Glomerular endothelial cell (primary cell): ENCODE measurements at places on chromosomes 12 and 14. TPM values are rescaled to one million over a fixed set of nuclear protein-coding genes. Genes with fewer than 3 reads are reported as not detected.
A peak's percentile ranks its signal among the peaks of the same experiment; 100 is the strongest.

ABCD2 gene
- not detected in 2 replicates for total RNA-seq

CNTN1 gene
- under 0.01 and 2.3 TPM in 2 replicates for total RNA-seq

- no peak for DNase-seq
Measured at GRCh38 chr12:1502379-1502720, 92.0 kb downstream of the FBXL14 start.

DNA sequence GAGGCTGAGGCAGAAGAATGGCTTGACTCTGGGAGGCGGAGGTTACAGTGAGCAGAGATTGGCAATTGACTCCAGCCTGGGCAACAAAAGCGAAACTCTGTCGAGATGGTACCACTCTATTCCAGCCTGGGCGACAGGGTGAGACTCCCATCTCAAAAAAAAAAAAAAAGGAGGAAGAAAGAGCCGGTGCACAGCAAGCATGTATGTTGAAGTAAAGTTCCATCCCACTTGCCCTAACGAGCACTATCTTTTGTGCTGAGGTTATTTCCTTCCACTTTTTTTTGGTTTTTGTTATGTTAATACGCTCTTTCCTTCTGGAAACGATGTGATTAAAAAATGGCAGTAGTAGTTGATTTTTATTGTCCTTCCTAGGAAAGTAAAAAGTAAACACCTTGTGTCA lies 19.5 kb upstream of the GOLGA5 start:
- DNase-seq: no peak

DNA sequence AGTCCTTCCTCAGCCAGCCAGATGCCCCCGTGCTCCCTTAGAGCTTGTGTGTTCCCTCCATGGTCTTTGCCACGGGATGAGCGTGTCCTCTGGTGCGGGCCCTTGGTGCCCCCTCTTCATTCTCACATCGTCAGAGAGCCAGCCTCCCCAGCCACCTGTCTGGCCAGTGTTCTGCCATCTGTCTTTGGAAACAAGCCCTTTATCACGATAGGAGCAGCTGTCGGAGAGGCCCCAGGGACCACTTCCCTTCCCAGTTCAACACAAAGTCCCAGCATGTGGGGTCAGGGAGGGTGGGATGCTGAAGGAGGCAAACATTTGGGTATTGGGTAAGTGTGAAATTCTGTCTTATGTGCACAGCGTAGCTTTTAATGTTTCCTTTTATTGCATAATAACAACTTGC lies 44.5 kb downstream of the DYNC1H1 start:
- no peak for DNase-seq

- peak; percentile 48 for DNase-seq
Measured at GRCh38 chr14:74649673-74650072, 37.6 kb upstream of the LTBP2 start.

DNA sequence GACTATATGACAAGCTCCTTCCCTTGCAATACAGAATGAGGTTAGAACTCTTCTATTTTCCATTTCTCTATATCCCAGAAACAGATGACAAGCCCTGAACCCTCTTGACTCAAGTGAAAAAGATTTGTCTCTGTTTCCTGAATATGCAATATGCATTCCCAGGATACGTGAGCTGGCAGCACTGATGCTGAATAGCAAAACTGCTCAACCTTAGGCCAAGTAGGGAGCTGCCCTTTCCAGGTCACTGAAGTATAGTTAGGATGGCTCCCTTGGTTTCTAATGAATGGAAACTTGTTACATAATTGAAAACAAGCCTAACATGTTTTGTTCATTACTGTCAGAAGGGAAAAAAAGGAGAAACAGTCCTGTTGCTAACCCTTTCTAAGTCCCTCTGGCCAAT lies 47.9 kb upstream of the PLEKHG7 start:
- DNase-seq: no peak

DNA sequence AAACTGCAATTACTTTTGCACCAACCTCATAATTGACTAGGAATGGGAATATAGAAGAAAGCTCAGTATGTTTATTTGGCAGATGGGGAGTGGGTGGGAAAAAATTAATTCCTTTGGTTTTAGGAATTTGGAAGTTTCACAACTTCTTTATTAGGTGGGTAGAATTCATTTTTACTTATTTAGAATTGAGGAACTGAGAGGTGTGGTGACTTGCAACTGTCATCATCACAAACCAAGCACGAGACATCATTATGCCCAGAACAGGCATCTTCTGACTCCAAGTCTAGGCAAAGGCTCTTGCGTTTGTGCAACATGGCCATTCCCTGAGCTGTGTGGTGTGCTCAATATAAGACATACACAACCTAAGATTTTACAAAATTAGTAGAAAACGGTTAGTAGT lies 380.0 kb downstream of the ATP23 start:
- DNase-seq: no peak

DNA sequence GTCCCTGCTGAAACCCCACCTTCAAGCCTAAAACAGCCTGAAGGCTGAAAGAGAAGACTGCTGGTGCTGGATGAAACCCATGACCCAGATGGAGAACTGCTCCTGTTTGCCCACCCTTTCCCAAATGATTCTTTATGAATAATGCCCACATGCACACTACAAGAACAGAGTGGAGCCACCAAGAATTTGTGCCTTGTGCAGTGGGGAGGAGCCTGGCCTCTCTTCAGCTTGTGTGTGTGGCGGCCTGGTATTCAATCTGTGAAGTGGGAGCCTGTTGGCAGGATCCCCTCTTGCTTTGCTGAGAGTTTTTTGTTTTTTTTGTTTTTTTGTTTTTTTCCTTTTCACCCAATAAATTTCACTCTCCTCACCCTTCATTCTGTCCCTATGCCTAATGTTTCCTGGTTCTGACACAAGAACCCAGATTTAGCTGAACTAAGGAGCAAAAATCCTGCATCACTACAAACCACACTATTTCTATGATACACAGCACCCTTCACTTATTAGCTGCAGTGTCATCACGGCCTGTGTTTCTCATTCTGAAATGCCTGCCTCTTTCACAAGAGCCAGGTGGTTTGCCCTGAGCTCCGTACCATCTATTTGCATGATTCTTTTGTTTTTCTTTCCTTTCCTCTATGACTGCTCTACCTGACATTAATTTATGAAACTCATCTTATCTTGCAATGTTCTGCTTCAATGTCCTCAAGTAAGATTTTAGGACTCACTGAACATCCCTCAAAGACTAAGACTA lies 585.5 kb upstream of the ATXN7L3B start:
- no peak for DNase-seq

GRCh38 chr12:76303365-76303764 lies 44.9 kb downstream of the BBS10 start:
- DNase-seq: no peak

- DNase-seq: no peak
Measured at GRCh38 chr14:68036202-68036601, 216.6 kb downstream of the RAD51B start.
